ENCODE measurements at places on chromosomes 1 and 21. TPM values are rescaled to one million over a fixed set of nuclear protein-coding genes. Genes with fewer than 3 reads are reported as not detected.

The SPRR3 gene
- 0.23 TPM for polyA plus RNA-seq

The PRR9 gene
- polyA plus RNA-seq, result not detected

The MATN1 gene
- polyA plus RNA-seq, result 0.17 TPM

The SPRR5 gene
- not detected for polyA plus RNA-seq

The THEM5 gene
- polyA plus RNA-seq, result 1.2 TPM

The ANKRD65 gene
- polyA plus RNA-seq, result 12.0 TPM

The DEPDC1 gene
- polyA plus RNA-seq, result 14.0 TPM

The TTC22 gene
- polyA plus RNA-seq, result 9.4 TPM

The CFHR3 gene
- 0.24 TPM for polyA plus RNA-seq

The ANGPTL1 gene
- polyA plus RNA-seq, result 6.2 TPM

DNA sequence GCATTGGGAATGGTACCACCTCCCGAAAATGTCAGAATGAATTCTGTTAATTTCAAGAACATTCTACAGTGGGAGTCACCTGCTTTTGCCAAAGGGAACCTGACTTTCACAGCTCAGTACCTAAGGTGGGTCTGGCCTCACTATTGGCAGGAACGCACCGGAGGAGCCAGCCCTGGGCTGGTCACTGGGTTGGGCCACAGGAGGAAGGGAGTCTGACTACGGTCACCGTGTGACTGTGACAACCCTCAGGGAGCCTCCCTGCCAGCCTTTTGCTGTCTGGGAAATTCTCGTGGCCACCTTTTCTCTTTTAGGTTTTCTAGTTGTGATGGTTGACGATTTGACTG, 2.2 kb downstream of the IL10RB start:
- DNase-seq, result no peak

DNA sequence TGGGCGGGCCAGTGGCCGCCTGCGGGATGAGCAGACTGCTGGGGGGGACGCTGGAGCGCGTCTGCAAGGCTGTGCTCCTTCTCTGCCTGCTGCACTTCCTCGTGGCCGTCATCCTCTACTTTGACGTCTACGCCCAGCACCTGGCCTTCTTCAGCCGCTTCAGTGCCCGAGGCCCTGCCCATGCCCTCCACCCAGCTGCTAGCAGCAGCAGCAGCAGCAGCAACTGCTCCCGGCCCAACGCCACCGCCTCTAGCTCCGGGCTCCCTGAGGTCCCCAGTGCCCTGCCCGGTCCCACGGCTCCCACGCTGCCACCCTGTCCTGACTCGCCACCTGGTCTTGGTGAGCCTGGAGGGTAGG, 2.1 kb downstream of the B4GALT2 start:
- no peak for DNase-seq

- no peak for DNase-seq
Observed at GRCh38 chr1:99441299-99442095, 177.2 kb downstream of the PLPPR4 start.

DNA sequence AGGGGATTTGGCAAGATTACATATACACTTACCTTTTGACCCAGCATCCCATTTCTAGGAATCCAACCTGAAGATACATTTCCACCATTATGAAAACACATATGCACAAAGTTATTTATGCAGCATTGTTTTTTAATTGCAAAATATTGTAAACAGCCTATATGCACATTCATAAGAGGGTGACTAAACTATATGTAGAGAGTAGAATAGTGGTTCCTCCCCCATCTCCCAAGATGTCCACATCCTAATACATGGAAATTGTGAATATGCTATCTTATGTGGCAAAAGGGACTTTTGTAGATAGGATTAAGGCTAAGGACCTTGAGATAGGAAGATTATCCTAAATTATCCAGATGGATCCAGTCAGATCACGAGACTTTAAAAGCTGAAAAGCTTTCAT, 91.6 kb downstream of the CLEC20A start:
- no peak for DNase-seq

GRCh38 chr1:17895986-17896385, 140.9 kb downstream of the ACTL8 start:
- no peak for DNase-seq

DNA sequence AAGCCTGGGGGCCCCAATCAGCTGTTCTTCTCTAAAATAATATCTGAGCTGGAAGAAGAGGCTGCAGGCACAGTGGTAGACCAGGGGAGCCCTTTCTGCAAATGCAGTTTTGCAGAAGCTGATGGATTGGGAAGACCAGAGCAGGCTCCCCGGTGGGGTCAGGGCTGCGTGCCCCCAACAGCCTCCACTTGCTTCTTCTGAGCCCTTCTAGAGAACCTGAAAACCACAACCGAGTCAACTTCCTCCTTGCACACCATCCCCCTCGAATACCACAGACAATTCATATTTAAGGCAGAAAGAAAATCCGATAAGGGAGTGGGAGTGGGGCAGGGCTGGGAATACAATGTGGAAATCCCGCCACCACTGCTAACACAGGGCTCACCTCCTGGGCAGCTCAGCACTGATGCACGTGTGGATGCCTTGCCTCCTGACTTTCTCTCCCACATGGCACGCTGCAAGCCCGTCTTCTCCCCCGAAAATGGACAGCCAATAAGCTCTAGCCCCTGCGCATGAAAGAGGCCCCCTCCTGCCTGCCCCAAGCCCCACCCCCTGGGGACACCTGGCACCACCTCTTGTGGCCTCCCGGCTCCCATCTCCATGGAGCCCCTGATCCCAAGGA, 25.4 kb upstream of the ALDH4A1 start:
- no peak for DNase-seq

- no peak for DNase-seq
Observed at GRCh38 chr1:81548918-81549587, 251.7 kb upstream of the ADGRL2 start.

GRCh38 chr1:39331647-39332046, 127.2 kb downstream of the MACF1 start:
- DNase-seq, result no peak

- no peak for DNase-seq
Observed at GRCh38 chr1:162562470-162562828, 927 bp downstream of the UAP1 start.

DNA sequence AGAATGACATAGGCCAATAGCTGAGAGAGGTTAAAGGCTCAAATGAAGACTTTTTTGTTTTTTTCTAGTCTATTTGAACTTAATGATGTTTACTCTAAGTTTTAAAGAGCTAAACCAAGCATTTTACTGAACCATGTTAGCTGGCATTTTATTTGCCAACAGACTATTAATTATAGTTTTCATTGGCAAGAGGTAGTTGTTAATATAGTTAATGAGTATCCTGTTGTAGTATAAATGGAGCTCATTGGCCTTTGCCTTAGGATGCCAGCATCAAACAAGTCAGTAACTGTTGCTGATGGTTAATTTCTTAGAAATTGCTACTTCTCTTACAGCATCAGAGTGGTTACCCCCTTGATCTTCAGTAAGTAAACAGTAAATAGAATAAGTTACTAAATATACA, 339.0 kb upstream of the B3GALT2 start:
- DNase-seq, result no peak

DNA sequence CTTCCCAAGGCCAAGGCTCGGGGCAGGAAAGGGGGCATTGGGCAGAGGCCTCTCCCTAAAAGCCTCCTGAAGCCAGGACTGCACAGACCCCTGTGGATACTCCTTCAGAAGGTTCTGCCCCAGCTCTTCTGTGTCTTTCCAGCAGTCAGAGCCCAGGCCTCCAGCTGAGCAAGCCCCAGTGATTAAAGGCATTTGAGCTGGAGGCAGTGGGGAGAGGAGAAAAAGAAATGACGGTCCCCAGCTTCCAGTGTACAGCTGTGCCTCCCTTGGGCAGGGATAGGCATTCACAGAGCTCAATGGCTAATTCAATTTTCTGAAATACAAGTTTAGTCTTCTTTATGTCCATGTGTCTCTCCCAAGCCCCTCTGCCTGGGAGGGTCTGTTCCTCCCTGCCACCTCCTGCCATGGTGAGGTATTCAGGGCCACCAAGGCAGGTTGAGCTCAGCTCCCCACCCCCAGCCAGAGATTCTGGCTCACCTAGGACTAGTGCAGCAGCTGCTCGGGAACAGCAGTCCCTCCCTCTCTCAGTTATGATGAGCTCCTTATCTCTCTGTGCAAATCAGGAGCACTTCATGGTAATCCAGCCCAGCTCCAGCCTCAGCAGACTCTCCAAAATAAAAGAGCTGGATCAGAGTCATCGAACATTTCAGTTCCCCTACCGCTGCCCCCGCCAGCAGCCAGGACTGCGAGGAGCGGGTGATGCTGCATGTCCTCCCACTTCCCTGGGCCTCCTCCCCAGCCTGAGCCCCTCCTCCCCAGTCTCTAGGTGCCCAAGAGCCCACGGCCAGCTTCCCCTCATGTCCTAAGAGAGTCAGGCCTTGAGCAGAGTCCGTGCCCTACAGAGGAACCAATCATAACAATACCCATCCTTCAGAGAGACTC, 208.4 kb upstream of the ZC3H12A start:
- no peak for DNase-seq

DNA sequence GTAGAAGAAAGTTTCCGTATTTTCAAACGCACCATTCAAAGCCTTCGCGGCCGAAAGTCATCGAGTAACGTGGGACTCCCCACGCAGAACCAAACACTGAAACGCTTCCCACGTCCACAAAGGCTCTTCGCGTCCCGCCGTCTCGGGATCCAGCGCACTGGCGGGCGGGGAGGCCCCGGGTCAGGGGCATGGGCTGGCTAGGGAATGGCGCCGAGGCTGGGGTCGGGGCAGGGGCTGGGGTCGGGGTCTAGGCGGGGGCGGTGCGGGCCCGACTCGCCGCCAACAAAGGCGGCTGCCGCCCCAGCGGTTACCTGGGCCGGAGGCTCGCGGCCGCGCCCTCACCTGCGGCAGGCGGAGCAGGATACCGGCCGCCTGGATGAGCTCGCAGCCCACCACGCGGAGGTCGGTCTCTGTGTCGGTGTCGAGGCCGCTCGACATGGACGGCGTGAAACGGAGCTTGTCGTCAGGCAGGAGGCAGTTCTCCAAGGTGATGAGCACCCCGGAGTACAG, 403 bp downstream of the CCNL2 start:
- DNase-seq, result no peak

DNA sequence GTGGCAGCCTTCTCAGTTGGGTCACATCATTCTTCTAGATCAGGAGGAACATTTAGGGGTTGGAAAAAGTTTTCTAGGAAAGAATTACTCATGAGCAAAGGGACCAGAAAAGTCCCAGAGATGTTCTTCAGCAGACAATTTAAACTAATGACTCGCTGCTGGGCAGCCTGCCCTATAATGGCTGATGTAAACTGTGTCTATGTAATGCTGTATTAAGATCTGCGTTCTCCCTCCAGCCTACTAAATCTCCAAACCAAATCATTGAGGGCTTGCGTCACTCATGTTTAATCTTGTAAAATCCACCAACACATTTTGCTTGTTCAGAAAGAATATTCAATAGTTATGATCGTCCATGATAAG, 92.1 kb downstream of the LRRC8C start:
- no peak for DNase-seq

- DNase-seq, result no peak
Observed at GRCh38 chr1:109275706-109276345, 7.1 kb downstream of the PSRC1 start.

GRCh38 chr1:235019471-235019870, 109.2 kb downstream of the TOMM20 start:
- no peak for DNase-seq

DNA sequence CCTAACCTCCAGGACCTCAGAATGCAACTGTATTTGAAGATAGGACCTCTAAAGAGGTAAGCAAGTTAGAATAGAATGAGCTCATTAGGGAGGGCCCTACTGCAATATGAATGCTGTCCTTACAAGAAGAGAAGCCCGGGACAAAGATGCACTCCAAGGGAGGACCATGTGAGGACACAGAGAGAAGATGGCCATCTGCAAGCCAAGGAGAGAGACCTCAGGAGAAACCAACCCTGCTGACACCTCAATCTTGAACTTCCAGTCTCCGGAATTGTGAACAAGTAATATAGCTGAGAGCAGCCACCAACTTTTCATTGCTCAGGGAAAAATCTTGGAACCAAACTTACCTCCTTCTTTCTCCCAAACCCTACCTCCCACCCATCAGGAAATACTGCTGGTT, 15.0 kb upstream of the GALNT2 start:
- no peak for DNase-seq
